Stimulated activated CD4-positive, alpha-beta T cell treated with anti-CD3 and anti-CD28 coated beads, Interleukin-1b, Interleukin-23, amount 100 ng/mL, for 1 hour (primary cell): ENCODE measurements at places on chromosomes 2 and 18.
A peak's percentile ranks its signal among the peaks of the same experiment; 100 is the strongest.

DNA sequence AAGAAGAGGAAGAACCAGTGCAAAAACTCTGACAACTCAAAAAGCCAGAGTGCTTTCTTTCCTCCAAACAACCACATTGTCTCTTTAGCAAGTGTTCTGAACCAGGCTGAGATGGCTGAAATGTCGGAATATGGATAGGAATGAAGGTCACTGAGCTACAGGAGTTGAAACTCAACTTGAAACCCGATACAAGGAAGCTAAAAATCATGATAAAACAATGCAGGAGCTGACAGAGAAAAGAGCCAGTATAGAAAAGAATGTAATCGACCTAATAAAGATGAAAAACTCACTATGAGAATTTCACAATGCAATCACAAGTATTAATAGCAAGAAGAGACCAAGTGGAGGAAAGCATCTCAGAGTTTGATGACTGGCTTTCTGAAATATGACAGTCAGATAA, 15.0 kb upstream of the EIF2AK3 start:
- DNase-seq = no peak

GRCh38 chr2:122323927-122324326, 568.5 kb downstream of the TSN start:
- DNase-seq = no peak

DNA sequence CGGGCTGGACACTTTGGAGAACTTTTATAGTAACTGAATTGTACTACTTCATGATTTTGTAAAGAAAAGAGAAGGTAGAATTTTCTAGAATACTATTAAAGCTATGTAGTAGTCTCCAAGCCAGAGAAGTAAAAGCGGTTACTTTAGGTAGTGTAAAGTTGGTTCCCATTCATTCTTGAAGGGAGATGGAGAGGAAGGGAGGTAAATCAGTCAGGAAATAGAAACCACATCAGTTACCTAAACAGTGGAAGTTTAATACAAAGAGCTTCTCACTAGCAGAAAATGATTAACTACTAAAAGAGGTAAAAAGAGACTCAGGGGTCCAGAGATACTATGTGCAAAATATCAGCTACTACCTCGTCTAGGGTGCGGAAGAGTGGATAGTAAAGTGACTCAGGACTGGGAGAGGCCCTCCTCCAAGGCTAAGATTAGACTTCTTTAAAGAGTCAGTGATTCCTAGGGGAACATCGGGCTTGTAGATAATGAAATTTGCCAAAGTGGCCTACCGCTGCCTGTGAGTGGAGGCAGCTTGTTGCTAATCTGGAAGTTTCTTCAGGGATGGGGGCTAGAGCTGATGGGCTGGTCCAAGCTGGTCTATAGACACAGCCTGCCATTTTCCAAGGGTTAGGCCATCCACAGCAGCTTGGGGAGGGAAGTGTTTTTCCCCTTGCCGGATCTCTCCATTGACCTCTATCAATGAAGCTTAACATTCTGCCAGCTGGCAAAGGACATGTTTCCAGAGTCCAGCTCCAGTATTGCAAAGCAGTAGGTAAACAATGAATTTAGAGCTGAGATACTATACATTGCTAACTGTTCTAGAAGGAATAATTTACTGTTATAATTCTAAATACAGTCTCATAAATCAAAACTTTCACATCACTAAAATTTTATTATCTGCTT, 246.4 kb upstream of the BOD1L2 start:
- no peak for DNase-seq

GRCh38 chr2:161427664-161428587, 11.8 kb downstream of the TBR1 start:
- no peak for DNase-seq

GRCh38 chr2:192948316-192948715, 753.6 kb upstream of the TMEFF2 start:
- no peak for DNase-seq

- DNase-seq = no peak
Measured at GRCh38 chr2:11938196-11938595, 191.8 kb downstream of the LPIN1 start.

DNA sequence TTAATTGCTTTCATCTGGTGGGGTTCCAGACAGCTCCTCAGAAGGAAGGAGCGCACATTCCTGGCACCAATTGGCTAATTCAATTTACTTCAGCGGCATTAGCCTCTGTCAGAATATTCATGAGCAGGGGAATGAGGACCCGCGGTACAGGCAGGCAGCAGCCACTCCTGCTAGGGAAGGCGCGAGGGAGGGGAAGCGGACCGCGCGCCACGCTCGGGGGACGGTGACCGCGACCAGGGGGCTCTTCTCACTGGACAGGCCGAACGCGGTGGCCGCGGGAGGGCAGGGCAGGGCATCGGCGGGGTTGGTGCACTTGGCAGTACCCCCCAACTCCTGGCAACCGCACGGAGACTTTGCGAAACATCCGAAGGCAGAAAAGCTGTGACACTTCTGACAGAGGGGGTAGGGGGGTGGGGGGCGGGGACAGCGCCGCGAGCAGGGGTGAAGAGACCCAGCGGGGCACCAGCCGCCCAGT, at the start of gene CDH20:
Gene CDH20 (plus strand): TSS at position 160 of the 475 bp plus-strand sequence.
- no peak for DNase-seq

GRCh38 chr2:154142480-154142879, 270.8 kb downstream of the GALNT13 start:
- no peak for DNase-seq

- peak; percentile 8 for DNase-seq
Measured at GRCh38 chr18:74196220-74197119, 48.1 kb downstream of the TIMM21 start.
